ELF-1 (cell line): ENCODE measurements at places on chromosomes 7 and 10.
A peak's percentile ranks its signal among the peaks of the same experiment; 100 is the strongest.

DNA sequence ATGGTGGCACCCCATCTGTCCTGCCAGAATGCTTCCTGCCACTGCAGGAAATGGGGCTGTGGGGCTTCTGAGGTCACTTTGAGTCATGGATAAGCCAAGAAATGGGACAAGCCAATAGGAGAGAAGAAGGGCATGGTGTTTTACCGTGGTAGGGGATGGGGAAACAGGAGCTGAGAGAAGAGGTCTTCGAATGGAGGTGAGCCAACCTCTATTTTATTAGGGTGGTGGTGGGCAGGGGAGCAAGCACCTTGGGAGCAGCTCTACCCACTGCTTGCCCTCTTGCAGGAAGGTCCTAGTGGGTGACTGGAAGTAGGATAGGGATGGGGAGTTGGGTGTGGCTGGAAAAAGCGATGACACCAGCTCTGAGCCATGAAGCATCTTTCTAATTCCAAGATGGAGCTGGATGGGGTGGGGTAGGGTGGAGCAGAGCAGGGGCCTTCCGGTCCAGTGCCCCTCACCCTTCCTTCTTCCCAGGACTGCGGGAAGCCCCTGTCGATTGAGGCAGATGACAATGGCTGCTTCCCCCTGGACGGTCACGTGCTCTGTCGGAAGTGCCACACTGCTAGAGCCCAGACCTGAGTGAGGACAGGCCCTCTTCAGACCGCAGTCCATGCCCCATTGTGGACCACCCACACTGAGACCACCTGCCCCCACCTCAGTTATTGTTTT lies 9.1 kb downstream of the ZYX start:
- no peak for DNase-seq

- no peak for DNase-seq
Measured at GRCh38 chr10:46092524-46093081, 46.5 kb upstream of the MSMB start.

- no peak for DNase-seq
Measured at GRCh38 chr10:35216303-35216905, 89.8 kb downstream of the CREM start.

DNA sequence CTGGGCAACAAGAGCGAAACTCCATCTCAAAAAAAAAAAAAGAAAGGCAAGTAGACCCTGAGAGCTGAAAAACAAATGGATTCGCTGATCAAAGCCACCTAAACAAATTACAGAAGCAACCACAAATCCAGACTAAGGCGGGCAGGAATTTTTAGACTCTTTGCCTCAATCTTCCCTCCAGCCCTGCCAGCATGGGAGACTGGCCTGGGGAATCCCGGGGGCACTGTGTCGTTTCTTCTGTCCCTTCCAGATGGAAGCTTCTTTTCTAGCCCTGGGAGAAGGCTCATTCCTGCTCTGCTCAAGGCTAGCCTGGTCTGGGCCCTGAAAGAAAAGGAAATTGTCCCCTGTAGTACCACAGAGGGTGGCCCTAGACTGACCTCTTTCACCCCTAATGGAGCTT lies 15.6 kb upstream of the SERPINE1 start:
- DNase-seq, result no peak

- DNase-seq, result no peak
Measured at GRCh38 chr10:30396293-30396692, 37.7 kb upstream of the MAP3K8 start.

- peak; percentile 49 for DNase-seq
Measured at GRCh38 chr7:28980451-28981160, 22.5 kb upstream of the TRIL start.
